ENCODE measurements at places on chromosomes 16 and 17. TPM values are rescaled to one million over a fixed set of nuclear protein-coding genes. Genes with fewer than 3 reads are reported as not detected.

TMEM238L gene
- total RNA-seq: not detected

DNA sequence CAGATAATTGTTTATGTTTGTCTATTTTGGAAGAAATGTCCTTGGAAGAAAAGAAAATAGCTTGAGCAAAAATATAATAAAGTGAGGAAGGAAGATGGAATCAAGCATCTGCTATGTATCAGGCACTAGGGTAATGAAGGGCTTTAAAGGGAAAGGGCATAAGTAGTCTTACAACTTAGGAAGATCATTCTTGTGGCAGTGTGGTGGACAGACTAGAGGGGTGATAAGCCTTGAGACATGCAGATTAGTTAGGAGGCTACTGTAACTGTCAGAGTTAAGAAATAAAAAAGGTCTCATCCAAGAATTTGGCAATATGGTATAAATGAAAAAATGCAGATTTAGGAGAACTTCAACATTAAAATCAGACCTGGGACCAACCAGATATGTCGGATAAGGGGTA, 14.9 kb downstream of the FAM222B start:
- no peak overlapping the region for H3K27ac ChIP-seq
- peaks cover 11% of the 10 kb centered on the region for H3K36me3 ChIP-seq
- DNase-seq: peak; percentile 6

CA5A gene
- total RNA-seq: not detected

GRCh38 chr17:16269658-16270057, 52.6 kb downstream of the PIGL start:
- no peak overlapping the region for H3K4me3 ChIP-seq
- no peak overlapping the region for H3K27ac ChIP-seq
- DNase-seq: no peak
- H3K4me1 ChIP-seq: no peaks in the 10 kb centered on the region
- H3K36me3 ChIP-seq: no peaks in the 10 kb centered on the region

- no peaks in the 10 kb centered on the region for H3K36me3 ChIP-seq
- no peaks in the 10 kb centered on the region for H3K4me1 ChIP-seq
- H3K27ac ChIP-seq: no peak overlapping the region
- no peak overlapping the region for H3K4me3 ChIP-seq
- H3K27me3 ChIP-seq: peaks cover 80% of the 10 kb centered on the region
- no peak for DNase-seq
Observed at GRCh38 chr17:72409405-72410002, 288.7 kb downstream of the SOX9 start.

CDYL2 gene
- total RNA-seq: 8.0 TPM

DNA sequence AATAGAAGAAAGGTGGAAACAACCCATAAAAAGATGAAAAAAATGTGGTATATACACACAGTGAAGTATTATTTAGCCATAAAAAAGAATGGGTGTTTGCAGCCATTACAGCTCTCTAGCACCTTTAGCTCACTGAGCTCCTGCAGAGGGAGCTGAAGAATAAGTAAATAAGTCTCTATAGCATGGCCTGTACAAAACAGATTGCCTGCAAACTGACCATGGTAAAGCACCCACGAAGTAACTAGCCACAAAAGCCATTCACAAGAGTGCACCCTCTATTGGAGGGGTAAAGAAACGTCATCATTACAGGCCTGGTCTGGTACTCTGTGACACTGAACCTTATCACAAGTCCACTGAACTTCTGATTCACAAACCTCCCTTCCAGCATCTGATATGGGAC, 76.3 kb downstream of the USP32 start:
- H3K27ac ChIP-seq: no peak overlapping the region
- no peaks in the 10 kb centered on the region for H3K36me3 ChIP-seq
- no peaks in the 10 kb centered on the region for H3K27me3 ChIP-seq
- no peak for DNase-seq
- H3K4me3 ChIP-seq: no peak overlapping the region

- H3K36me3 ChIP-seq: no peaks in the 10 kb centered on the region
- H3K4me1 ChIP-seq: no peaks in the 10 kb centered on the region
- H3K27ac ChIP-seq: no peak overlapping the region
Observed at GRCh38 chr16:77589071-77589765, 133.1 kb upstream of the NUDT7 start.

DNA sequence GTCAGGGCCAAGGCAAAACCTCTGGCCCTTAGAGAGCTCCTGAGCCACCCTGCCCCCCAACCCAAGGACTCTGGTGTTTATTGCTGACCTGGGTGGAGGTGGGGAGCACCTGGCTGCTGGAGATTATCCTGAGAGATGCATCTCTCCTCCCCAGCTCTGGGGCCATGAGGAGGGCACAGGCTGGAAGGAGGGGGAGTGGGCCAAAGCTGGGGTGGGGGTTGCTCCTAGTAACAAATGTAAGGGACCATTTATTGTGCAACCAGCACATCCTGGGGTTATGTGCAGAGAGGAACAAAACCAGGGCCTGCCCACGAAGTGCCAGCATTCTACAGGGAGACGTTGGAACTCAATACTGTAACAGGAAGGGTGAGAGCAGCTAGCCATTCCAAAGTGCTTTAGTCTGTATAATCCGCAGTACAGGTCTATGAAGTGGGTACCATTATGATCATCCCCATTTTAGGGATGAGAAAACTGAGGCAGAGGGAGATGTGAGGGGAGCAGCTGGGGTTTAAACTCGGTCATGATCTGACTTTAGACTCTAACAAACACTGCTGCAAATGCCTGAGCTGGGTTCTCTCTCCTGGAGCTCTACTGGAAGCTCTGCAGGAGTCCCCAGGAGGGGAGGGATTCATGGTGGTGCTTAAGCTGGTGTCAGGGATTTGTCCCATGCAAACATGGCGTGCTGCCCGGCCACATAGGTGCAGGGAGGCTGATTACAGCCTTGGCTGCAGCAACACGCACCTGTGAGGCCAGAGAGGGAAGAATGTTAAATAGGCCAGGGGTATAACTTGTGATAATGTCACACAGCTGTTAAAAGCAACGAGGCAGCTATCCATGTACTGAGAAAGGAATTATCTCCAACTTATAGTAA, 1.4 kb upstream of the RHBDF2 start:
- H3K27me3 ChIP-seq: no peaks in the 10 kb centered on the region
- no peaks in the 10 kb centered on the region for H3K36me3 ChIP-seq
- DNase-seq: no peak
- H3K4me1 ChIP-seq: no peaks in the 10 kb centered on the region
- H3K27ac ChIP-seq: no peak overlapping the region

DNA sequence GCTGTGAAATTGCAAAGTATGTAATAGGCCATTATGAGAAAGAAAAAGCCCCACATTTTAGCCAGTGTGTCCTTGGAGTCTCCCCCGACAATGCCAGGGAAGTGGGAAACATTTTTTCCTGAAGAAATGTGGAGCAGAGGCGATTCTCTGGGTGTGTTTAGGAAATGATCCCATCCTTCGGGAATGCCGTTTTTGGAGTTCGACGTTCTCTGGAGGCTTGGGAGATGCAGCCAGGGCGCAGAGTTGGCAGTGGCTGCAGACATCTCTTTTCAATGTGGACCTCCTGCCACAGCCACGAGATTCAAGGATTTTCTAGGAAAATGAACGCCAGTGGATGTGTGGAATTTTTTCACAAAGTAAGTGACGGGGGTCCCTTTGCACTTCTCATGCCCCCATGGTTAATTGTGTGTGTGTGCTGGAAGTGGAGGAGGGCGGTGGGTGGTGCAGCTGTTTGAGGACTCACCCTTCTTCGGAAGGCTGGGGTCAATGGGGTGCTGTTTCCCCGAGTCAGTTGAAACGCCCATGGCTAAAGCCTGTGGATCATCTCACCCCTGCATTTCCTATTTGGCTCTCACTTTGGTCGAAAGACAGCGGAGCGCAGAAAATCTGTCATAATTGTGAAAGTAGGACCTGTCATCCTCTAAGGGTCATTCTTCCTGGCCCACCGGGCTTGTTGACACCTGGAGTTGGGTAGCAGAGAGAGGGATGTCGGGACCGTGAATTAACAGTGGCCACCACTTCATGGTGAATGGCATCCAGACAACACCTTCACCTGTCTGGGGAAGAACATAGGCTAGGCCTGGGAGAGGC, 73.2 kb downstream of the CMIP start:
- H3K4me1 ChIP-seq: peaks cover 13% of the 10 kb centered on the region
- H3K36me3 ChIP-seq: peaks cover 13% of the 10 kb centered on the region
- no peak overlapping the region for H3K27ac ChIP-seq
- no peak for DNase-seq
- no peaks in the 10 kb centered on the region for H3K27me3 ChIP-seq

DNA sequence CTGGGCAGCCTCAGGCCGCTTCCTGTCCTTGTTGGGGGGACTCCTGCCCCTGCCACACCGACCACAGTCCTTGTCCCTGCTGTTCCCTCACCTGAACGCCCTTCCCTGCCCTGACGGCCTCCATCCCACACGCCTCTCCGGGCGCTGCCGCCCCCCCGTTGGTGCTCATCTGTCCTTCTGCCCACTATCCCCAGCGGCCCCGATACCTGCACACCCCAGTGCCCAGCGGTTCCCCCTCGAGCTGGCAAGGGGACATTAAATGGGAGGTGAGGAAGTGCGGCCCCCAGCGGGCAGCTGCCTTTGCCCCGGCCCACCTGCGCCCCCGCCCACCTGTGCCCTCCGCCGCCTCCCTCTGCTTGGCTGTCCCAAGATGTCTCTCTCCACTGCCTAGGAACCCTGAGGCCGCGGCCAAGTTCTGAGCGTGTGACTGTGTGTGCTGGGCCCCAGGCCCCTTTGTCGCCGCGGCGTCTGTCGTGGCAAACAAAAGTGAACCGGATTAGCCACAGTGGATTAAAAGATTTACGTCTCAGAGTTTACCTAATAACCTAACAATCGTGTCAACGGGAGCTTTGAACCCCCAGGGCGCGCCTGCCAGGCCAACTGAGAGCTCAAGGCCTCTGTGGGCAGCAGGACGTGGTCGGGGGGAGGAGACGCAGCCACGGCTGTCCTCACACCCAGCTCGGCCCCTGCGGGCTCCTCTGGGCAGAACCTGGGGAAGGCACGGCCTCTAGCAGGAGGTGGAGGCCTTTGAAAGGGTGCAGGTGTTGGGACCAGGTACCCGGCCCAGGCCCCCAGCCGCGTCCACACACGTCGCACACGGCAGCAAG, 7.6 kb upstream of the AXIN1 start:
- no peaks in the 10 kb centered on the region for H3K36me3 ChIP-seq
- no peaks in the 10 kb centered on the region for H3K4me1 ChIP-seq
- H3K27me3 ChIP-seq: no peaks in the 10 kb centered on the region

DNA sequence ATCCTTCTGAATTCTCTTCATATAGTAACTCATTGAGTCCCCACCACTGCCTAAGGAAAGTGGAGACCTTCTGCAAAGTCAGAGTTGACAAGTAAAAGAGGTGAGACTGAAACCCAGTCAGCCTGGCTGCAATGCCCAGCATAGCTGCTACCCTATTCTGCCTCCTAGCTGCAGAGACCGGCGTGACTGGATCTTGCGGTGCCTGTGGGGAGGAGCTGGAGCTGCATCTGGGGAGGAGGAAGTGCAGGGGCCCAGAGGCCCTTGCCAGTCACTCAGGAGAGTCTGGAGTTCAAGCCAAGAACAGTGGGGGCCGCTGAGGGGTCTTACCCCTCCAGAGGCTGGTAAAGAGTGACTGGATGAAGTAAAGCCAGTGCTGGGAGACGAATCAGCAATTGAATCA, 35.0 kb upstream of the ZNF423 start:
- no peaks in the 10 kb centered on the region for H3K27me3 ChIP-seq
- no peaks in the 10 kb centered on the region for H3K36me3 ChIP-seq

DNA sequence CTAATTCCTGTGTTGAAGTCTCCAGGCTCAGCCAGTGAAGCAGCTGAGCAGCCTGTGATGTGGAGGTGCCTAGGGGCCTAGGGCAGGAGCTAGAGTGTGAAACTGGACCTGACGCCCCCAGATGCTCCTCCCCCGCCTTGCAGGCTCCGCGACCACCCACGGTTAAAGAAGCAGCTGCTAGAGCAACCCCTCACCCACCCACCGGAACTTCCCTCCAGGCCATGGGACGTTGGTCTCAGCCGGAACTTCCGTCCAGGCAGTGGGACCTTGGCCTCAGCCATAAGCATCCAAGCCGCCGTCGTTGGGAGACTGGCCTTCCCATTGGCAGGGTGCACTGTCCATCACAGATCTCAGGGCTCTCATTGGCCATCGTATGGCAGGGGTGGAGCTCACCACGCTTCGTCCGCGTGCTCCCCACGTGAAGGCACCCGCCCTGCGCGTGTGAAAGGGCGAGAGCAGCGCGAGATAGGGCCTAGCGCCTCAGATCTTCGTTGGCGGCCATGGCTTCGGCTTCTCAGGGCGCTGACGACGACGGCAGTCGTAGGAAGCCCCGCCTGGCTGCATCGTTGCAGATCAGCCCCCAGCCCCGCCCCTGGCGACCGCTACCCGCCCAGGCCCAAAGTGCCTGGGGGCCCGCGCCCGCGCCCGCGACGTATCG, at the start of gene ADAD2:
TSS of gene ADAD2 (plus strand) at position 427 of the 658 bp plus-strand sequence. CDS start at position 501, 74 bp downstream.
- DNase-seq: peak; percentile 85
- no peak within 1 kb of the TSS for H3K27ac ChIP-seq
- H3K36me3 ChIP-seq: no peaks in the 10 kb centered on the region
- H3K27me3 ChIP-seq: no peaks in the 10 kb centered on the region
- H3K4me3 ChIP-seq: no peak within 1 kb of the TSS
- no peaks in the 10 kb centered on the region for H3K4me1 ChIP-seq

GRCh38 chr16:1932050-1933028, 10.7 kb downstream of the MSRB1 start:
- no peak overlapping the region for H3K4me3 ChIP-seq
- no peak overlapping the region for H3K27ac ChIP-seq
- peaks cover 13% of the 10 kb centered on the region for H3K27me3 ChIP-seq

DNA sequence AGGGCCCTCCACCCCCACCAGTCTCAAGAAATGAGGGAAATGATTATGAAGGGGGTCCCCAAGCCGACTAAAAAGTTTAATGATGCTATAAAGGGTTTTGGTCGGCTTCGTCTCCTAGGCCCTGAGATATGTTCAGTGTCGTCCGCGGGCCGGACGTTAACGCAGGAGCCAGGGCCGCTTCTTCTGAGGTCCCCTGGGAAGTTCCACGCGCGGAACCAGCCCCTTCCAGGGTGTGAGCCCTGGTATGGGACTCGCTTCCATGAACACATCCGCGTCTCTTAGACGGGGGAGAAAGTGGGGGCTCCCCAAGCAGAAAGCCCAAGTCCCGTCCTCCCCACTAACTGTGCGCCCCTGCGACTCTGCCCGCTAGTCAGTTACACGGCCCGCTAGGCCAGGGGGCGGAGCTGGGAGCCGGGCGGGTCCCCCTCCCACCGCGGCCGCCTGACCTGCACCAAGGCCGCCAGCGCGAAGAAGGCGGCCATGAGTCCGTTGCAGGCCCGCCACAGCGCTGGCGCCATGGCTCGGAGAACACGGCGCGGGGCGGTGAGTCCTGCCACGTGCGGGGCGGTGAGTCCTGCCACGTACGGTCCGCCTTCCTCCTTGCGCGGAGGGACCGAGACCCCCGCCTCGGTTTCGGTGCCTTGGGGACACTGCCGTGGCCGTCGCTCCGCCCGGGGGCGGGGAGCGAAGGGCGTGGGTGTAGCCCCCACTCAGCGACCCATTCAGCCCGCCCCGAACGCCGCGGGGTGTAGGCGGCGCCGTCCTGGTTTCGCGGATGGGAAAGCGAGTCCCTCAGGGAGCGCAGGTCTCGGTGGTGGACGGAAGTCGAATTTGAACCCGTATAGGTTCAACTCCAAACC, at the start of gene TMEM220:
TSS of gene TMEM220 (minus strand) at position 690 of the 860 bp plus-strand sequence. CDS start at position 518, 172 bp downstream.
- H3K27me3 ChIP-seq: no peaks in the 10 kb centered on the region
- DNase-seq: peak; percentile 96
- no peak within 1 kb of the TSS for H3K27ac ChIP-seq
- H3K4me3 ChIP-seq: peak within 1 kb of the TSS; percentile 83

PAQR4 gene
- 30.8 TPM for total RNA-seq
